Progenitor cell of endocrine pancreas (in vitro differentiated cells): ENCODE measurements at places on chromosomes 3 and 15. TPM values are rescaled to one million over a fixed set of nuclear protein-coding genes. Genes with fewer than 3 reads are reported as not detected.

- DNase-seq: no peak
- H3K4me3 ChIP-seq: no peak overlapping the region
- H3K27me3 ChIP-seq: no peaks in the 10 kb centered on the region
- H3K27ac ChIP-seq: no peak overlapping the region
- no peaks in the 10 kb centered on the region for H3K4me1 ChIP-seq
- H3K36me3 ChIP-seq: no peaks in the 10 kb centered on the region
Observed at GRCh38 chr3:147900851-147901250, 491.7 kb downstream of the ZIC1 start.

The DPPA4 gene
- total RNA-seq: 47.5 and 55.4 TPM in 2 replicates

DNA sequence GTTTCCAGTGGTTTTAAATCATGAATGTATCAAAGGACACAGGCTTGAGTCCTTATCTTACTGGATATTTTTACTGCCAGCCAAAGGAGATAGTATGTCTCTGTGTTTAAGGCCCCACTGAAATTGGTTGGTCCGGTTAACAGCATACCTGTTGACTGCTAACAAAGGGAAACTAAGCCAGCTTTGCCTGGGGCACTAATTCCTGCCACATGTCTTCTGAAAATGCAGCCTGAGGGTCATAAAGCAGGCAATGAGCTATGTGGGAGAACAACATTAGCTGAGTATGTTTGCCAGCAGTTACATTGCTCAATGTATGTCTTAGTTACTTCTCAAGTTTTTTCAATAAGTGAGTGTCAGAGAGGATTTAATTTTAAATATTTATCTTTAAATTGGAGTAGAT lies 12.4 kb downstream of the PLS1 start:
- no peak overlapping the region for H3K27ac ChIP-seq
- no peak overlapping the region for H3K4me3 ChIP-seq

The PRR20G gene
- total RNA-seq: not detected in 2 replicates

DNA sequence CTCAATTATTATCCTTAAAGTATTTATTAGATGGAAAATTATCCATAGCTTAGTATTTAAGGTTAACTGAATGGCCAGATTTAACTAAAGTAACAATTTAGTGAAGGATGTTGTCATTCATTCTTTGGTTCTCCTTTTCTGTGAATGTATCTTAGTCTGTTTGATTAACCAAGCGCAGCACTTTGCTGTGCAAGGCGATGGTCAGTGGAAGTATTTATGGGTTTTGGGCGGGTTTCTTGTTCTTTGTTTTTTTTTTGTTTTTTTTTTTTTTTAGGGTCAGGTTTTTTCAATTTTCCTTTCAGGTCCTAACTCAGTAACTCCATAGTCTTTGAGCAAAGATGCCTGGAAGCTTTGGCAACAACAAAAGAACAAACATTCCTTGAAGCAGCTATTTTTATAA lies 328.8 kb downstream of the PTPRG start:
- H3K27ac ChIP-seq: no peak overlapping the region

DNA sequence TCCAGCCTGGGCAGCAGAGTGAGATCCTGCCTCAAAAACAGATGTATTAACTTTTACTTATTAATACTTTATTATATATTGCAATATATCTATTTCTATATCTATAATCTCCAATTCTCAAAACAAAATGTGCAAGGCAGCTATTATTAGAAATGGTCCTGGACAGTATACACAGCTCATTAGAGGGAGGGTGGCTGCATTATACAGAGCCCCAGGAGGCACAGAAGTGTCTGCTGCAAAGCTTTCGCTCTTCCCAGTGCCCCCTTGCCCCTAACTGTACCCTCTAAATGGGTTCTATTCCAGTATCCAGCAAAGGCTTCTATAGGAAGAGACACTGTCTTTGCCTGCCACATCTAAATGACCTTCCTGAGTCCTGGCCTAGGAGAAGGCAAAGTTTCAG lies 24.5 kb downstream of the ARL14 start:
- peaks cover 14% of the 10 kb centered on the region for H3K4me1 ChIP-seq
- no peak for DNase-seq
- no peaks in the 10 kb centered on the region for H3K36me3 ChIP-seq
- no peak overlapping the region for H3K4me3 ChIP-seq
- H3K27ac ChIP-seq: no peak overlapping the region
- H3K27me3 ChIP-seq: no peaks in the 10 kb centered on the region

The TIGIT gene
- total RNA-seq: not detected in 2 replicates

GRCh38 chr3:64267721-64268604 lies 42.7 kb upstream of the PRICKLE2 start:
- peaks cover 35% of the 10 kb centered on the region for H3K4me1 ChIP-seq
- H3K27me3 ChIP-seq: no peaks in the 10 kb centered on the region
- peak overlapping the region; percentile 67 for H3K27ac ChIP-seq
- peak overlapping the region; percentile 74 for H3K4me3 ChIP-seq

DNA sequence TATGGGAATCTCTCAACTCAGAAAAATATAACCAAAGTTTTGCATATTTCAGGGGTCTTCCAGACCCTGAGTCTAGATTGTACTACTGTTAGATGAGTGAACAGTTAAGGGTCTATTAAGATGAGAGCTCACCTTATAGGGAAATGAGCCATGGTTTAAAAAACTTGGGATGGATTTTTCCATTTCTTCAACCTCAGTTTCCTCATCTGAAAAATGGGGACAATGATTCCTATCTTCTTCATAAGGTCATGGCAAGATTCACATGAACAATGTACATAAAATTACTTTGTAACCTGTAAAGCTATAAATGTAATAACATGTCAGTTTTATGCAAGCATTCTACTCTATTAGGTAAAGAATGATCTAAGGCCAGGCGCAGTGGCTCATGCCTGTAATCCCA lies 28.7 kb downstream of the NPTN start:
- H3K27ac ChIP-seq: no peak overlapping the region
- H3K27me3 ChIP-seq: no peaks in the 10 kb centered on the region
- H3K4me1 ChIP-seq: peaks cover 16% of the 10 kb centered on the region
- no peaks in the 10 kb centered on the region for H3K36me3 ChIP-seq

- no peak overlapping the region for H3K27ac ChIP-seq
Observed at GRCh38 chr15:67879440-67880129, 39.7 kb upstream of the RNU6-1 start.

The CEP19 gene
- 2.3 and 2.5 TPM in 2 replicates for total RNA-seq

DNA sequence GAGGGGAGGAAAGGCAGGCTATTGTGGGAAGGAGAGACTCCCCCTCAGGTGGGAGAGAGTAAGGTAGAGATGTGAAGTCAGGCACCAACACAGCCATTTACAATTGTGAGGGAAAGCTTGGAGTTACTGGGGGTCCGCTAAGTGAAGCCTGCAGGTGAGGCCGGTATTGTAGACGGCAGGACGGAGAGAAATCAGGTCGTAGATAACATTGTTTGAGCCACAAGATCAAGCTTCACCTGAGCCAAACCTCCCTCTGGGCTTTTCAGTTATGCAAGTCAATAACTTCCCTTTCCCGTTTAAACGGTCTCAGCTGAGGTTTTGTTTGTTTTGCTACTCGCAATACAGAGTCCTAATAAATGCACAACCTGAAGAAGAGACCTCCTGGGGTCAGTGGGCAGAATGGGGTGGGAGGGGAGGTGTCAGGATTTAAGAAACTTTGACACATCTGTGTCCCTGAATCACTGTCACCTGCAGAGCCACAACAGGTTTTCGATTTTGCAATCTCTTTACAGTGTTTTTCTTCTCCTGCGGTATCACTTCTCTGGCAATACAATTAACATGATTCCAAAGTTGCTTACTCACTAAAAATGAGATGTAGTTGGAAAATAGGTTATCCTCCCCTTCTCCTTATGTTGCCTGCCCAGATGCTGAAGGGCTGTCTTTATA lies 72.0 kb upstream of the GLCE start:
- DNase-seq: no peak
- no peak overlapping the region for H3K27ac ChIP-seq
- H3K27me3 ChIP-seq: peaks cover 69% of the 10 kb centered on the region
- peaks cover 22% of the 10 kb centered on the region for H3K4me1 ChIP-seq
- no peak overlapping the region for H3K4me3 ChIP-seq

DNA sequence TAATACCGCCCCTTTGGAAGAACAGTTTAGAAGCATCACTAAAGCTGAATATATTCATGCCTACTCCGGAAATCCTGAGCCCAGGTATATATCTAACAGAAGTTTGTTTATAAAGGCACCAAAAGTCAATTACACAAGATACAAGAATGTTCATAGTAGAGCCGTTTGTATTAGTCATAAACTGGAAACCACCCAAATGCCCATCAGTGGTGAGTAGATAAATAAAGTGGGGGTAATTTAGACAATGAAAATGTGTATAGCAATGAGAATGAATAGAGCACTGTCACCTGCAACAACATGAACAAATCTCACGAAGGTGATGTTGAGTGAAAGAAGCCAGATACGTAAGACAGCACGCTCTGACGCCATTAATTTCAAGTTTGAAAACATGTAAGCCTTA lies 68.3 kb upstream of the GLCE start:
- no peak overlapping the region for H3K4me3 ChIP-seq
- H3K4me1 ChIP-seq: peaks cover 11% of the 10 kb centered on the region
- no peaks in the 10 kb centered on the region for H3K36me3 ChIP-seq

DNA sequence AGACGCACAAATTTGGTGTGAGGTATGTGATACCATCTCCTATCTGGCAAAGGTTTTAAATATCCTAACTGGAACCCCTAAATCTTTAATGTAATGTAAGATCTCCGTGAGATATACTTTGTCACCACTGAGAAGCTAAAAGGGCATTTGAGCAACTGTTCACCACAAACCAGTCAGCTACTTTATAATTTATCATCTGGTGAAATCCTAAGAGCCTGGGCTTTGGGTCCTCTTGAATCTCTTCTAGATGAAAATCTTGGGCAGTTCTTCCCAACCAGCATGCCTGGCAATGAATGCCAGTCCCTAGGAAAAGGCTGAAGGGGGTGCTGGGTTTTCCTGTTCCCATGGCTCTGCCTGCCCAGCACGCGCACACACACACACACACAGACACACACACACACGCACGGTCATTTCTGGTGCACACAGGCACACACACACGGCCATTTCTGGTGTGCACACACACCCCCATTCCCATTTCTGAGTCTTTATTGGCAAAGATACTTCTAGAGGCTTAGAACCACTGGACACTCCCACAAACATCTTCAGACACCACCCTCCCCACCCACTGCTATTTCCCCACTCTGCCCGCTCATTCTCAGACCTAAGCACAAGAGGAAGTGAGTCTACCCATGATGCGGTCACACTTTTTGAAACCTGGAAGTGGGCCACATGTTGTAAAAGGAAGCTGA lies 72.6 kb downstream of the MYO1E start:
- no peak overlapping the region for H3K27ac ChIP-seq
- H3K4me3 ChIP-seq: no peak overlapping the region
- no peak for DNase-seq
- peaks cover 8% of the 10 kb centered on the region for H3K4me1 ChIP-seq
- H3K27me3 ChIP-seq: no peaks in the 10 kb centered on the region

GRCh38 chr3:35936571-35936970 lies 297.2 kb downstream of the ARPP21 start:
- H3K4me1 ChIP-seq: no peaks in the 10 kb centered on the region
- H3K27me3 ChIP-seq: no peaks in the 10 kb centered on the region
- no peaks in the 10 kb centered on the region for H3K36me3 ChIP-seq
- no peak for DNase-seq

DNA sequence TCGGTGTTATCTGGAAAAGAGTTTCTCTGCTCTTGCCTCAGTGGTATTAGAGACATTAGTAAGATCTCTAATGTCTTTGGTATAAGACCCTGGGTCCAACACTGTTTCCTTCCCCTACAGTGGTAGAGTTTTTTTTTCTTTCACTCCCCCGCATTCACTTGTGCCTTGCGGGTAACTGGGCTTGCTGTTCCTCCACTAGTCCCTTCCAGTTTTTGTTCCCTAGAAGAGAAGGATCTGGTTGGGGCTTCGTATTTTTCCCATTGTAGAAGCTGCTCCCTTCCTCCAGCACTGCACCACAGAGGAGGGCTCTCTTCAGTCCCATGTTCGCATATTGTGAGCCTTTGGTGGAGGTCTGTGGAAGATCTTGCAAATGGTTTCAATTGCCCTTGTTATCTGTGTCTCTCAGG lies 13.7 kb downstream of the CTDSPL2 start:
- no peak overlapping the region for H3K27ac ChIP-seq
- H3K4me3 ChIP-seq: no peak overlapping the region
- DNase-seq: no peak
- H3K4me1 ChIP-seq: peaks cover 11% of the 10 kb centered on the region

DNA sequence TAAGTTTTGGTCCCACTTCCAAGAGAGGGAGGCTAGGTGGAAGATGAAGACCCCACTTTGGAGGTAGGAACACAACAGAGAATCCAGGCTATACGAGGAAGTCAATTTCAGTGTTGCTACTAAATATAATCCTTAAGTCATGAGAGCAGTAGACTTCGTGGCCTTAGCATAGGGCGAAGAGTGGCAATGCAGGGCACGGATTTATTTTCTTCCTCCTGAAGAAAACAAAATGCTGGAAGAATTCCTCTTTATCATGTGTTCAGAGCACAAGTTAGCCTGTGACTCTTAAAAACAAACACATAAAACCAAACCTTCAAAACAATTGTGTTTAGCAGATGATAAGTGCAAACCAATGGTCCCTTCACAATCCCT lies 19.4 kb downstream of the BCL2L10 start:
- peaks cover 5% of the 10 kb centered on the region for H3K36me3 ChIP-seq
- no peaks in the 10 kb centered on the region for H3K27me3 ChIP-seq
- no peaks in the 10 kb centered on the region for H3K4me1 ChIP-seq
- H3K4me3 ChIP-seq: no peak overlapping the region
- H3K27ac ChIP-seq: no peak overlapping the region

- H3K36me3 ChIP-seq: no peaks in the 10 kb centered on the region
- peak overlapping the region; percentile 95 for H3K27ac ChIP-seq
- H3K27me3 ChIP-seq: no peaks in the 10 kb centered on the region
Observed at GRCh38 chr3:39150148-39150802, 3.1 kb downstream of the CSRNP1 start.

DNA sequence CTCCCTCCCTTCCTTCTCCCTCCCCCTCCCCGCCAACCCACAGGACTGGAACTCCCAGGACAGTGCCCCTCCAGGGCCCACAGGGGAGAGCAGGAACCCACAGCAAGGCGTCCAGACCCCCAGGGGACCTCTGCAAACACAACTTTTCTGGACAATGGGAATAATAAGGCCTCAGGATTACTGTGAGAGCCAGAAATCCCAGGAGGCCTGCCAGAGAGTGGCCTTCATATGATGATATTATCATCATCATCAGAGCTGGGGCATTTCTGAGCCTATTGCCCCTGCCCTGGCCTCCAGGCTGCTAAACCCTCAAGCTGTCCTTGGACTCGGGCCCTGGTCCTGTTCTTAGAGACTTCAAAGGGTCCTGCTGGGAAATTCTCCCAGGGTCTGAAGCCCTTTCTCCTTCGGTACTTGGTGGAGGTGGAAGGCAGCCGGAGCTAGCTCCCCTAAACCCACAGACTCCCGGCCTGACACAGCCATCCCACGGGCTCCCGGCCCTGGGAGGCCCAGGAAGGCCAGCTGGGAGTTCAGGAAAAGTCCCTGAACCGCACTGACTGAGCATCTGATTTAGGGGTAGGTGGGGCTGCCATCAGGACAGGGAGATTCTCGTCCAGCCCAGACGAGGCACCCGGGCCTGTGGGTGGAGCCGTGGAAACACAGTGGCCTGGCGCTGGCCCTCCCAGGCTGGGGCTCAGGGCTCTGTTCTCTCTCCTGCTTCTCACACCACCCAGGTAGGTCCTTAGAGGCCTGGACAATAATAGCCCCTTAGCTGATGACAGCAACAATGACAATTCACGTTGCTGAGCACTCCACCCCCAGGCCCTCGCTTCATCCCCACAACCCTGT lies 4.9 kb downstream of the CALML4 start:
- no peak overlapping the region for H3K27ac ChIP-seq
- peaks cover 2% of the 10 kb centered on the region for H3K36me3 ChIP-seq
- H3K4me3 ChIP-seq: no peak overlapping the region
- DNase-seq: no peak
